ENCODE measurements at places on chromosomes 1 and 21.

- DNase-seq: no peak
Observed at GRCh38 chr1:204645666-204646065, 39.9 kb downstream of the LRRN2 start.

DNA sequence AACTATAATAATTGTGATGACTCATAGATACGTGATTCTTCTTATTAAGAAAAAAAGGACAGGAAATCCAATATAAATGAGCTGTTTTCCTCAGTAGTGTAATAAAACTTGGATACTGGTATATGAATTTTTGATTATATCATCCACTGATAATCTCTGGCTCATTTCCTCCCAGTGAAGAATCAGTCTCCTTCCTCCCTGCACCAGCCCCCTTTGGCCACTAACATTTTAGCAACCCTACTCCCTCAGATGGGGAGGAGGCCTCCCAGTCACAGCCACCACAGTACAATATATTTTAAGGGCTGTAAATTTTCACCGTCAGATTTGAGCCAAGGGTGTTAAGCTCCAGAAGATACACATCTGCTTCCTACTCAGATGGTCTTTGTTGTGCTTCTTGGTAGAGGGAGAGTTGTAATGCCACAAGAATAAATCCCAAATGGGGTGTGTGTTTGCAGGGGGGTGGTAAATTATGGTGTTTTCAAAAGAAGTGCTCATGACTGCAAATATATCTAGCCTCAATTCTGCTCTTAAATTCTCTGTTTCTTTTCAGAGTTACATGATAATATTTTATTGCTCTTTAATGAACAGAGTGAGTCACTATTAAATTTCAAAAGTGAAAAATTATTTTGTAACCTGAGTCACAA, 153.5 kb downstream of the HLX start:
- no peak for DNase-seq

DNA sequence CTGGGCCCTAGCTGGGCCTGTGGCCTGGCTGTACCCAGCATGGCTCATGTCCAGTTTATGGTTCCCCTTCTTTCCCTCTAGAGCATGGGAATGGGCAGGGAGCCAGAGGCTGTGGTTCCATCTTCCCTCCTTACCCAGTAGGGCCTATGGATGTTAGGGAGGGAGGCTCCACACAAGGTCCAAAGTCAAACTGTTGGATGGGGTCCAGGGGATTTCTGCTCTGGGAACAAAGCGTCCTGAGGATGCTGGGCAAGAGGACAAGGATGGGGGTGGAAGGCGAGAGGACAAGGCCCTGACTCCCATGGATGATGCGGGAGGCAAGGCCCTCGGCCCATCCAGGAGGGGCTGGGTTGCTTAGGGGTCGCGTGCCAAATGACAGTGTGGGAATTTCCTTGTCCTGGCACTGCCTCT, 17.3 kb downstream of the CSF1 start:
- DNase-seq: no peak

DNA sequence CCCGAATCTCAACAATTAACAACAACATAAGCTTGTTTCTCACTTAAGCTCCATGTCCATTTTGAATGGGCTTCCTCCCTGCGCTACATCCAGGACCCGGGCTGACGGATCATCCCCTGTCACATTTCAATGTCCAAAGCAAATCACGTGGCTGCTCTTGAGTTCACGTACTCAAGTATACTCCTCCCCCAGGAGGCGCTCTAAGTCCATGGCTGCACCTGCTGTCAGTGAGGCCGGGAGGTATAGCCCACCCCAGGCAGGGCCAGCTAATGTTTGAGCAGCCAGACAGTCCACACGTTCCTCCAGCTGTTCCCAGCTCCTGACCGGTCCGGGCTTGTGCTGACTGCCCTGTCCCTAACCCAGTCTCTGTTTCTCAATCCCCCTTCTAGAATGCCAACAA, 220.8 kb downstream of the SLC35F3 start:
- peak; percentile 64 for DNase-seq

GRCh38 chr1:228647523-228648444, 87.5 kb upstream of the RHOU start:
- DNase-seq: peak; percentile 72

DNA sequence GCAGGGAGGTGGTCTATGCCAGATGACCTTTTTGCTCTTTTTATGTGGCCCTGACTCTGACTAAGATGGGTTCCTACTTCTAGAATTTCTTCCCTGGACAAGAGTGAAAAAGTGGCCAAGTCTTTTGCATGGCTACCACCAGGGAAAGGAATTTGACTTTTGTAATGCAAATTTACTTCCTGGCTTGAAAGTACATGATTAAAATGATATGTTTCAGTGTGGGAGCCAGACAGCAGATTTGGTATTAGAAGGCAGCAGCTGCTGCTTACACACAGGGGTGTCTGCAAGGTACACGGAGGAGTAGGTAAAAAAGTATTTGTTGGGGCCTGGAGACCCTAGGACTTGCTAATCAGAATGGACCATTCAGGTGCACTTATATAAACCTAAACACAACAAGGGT, 78.4 kb downstream of the KCND3 start:
- no peak for DNase-seq

- DNase-seq: peak; percentile 72
Observed at GRCh38 chr21:40618191-40618973, 228.6 kb downstream of the DSCAM start.

GRCh38 chr21:39842741-39843459, 24.3 kb upstream of the PCP4 start:
- peak; percentile 58 for DNase-seq
